ENCODE measurements at places on chromosomes 6 and 20.

DNA sequence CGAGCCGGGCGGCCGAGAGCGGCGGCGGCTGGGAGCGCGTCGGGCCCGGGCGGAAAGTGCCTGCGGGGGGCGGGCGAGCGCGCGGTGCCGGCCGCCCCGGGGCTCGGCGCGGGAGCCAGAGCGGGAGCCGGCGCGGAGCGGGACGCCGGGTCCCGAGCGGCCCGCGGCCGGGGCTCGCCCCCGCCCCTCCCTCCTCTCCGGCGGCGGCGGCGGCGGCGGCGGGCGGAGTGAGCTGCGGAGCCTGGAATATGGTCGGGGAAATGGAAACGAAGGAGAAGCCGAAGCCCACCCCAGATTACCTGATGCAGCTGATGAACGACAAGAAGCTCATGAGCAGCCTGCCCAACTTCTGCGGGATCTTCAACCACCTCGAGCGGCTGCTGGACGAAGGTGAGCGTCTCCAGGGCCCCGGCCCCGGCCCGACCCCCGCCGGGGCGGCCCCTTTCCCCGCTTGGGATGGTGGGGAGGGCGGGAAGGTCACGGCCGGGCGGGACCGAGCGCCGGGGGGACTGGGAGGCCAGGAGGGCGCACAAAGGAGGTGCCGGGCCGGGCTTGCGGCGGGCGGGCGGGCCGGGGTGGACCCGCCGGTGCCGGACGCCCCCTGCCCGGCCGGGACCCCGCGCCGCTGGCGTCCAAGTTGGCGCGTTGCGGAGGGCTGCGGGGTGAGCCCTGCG, 565 bp downstream of the QKI start:
- no peak for DNase-seq

GRCh38 chr6:160667639-160668481, 3.8 kb upstream of the LPA start:
- DNase-seq, result no peak

DNA sequence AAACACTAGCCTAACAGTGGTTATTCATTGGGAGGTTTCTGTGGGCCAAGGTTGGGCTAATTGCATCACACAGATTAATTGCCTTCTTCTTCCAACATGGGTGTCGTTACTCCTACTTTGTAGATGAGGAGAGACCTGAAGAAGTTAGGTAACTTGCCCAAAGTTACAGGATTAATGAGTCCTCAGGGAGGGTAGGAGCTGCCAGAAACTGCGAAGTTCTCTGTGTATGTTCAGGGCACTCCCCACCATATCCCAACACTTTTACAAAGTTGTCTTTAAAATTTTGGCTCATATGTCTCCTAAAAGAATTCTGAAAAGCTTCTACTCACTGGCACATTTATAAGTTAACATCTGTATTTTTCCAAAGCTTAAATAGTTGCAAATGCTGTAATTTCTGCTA, 323.5 kb upstream of the HSF2 start:
- DNase-seq, result no peak

GRCh38 chr6:71222671-71223070, 65.9 kb upstream of the OGFRL1 start:
- no peak for DNase-seq

GRCh38 chr20:43579861-43580793, 10.6 kb upstream of the IFT52 start:
- DNase-seq, result no peak

DNA sequence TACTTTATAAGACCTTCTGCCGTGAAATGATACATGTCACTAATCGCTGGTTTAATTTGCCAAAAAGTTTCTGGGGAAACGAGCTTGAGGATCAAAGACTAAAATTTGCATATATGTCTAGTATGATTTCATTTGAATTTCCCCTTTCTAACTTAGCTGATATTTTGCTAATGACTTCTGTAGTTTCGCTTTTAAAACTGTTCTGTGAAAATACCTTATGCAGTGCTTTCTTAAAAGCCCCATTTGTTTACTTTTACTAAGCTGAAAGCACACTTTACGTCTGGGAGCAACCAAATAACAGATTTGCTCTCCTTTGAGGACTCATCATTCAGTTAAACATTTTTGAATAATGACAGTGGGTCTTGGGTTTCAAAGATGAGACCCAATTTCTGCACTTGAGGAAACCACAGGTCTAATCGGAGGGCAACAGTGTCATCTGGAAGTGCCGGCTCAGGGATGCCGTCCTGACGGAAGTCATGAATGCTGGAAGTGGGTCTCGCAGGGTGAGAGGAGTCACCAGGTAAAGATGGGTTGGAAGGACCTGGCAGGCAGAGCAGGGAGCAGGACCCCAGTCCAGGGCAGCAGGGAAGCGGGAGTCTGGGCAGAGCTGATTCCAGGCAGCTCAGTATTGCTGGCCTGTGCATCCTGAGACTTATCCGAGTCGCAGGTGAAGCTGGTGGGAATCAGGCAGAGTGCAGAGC, 33.2 kb downstream of the PLEKHG1 start:
- DNase-seq, result no peak

DNA sequence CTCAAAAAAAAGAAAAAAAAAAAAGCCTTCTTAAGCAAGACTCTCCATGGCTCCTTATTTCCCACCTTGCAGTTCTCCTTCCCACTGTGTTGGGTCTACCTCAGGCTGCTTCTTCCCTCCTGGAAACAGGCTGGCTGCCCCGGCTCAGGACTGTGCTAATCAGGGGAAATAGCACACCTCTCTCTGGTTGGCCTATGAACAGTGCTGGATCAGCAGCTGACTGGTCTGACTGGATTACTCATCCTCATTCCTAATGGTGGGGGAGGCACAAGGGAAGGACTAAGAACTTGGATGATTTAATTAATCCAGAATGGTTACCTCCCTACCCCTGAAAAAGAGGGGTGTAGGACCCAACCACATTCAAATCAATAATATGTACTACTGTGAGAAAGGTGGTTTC, 3.9 kb upstream of the SRSF3 start:
- no peak for DNase-seq

GRCh38 chr6:21526974-21527373, 66.6 kb upstream of the SOX4 start:
- no peak for DNase-seq

DNA sequence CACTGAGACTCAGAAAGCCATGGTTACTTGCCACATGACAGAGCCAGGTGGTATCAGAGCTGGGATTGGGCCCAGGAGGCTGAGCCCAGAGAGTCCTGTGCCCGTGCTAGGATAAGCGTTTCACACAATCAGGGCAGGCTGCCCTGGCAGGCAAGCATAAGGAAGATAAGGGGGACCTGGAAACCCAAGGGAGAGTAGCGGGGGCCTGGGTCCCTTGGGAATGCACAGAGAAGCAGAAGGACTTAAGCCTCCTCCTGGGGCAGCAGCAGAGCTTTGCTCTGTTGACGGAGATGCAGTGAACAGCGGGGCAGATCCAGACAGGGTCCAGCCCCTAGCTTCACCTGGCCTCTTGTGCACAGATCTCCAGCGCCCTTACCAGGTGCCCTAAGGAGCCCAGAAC, 8.7 kb downstream of the TRIB3 start:
- no peak for DNase-seq
